ENCODE measurements at places on chromosomes 4 and X. TPM values are rescaled to one million over a fixed set of nuclear protein-coding genes. Genes with fewer than 3 reads are reported as not detected.
A peak's percentile ranks its signal among the peaks of the same experiment; 100 is the strongest.

DNA sequence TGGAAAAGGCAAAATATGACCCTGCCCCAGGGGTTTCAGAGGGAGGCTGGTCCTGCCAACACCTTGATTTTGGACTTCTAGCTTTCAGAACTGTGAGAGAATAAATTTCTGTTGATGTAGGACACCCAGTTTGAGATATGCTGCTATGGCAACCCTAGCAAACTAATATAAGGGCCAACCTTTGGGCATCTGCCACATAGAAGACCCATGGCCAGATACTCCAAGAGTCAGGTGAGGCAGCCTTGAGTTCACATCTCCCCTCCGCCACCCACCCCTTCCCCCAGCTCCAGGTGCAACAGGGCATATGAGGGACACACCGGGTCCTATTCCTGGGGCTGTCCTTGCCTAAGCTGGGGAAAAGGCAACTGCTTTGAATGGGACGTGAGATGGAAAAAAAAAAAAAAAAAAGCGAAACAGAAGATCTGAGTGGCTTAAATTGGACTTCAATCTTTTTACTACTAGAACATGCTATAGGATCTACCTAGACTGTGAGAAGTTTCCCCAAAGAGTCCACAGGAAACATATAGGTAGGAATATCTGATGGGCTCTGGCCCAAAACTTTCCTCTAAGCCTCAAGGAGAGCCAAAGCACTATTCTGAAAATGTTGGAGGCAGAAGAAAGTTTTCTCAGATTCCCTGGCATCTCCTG, 56.5 kb upstream of the PROM1 start:
- no peaks in the 10 kb centered on the region for H3K36me3 ChIP-seq
- no peak overlapping the region for H3K27ac ChIP-seq
- DNase-seq, result no peak
- no peak overlapping the region for H3K4me3 ChIP-seq
- H3K4me1 ChIP-seq, result no peaks in the 10 kb centered on the region
- no peaks in the 10 kb centered on the region for H3K27me3 ChIP-seq

DNA sequence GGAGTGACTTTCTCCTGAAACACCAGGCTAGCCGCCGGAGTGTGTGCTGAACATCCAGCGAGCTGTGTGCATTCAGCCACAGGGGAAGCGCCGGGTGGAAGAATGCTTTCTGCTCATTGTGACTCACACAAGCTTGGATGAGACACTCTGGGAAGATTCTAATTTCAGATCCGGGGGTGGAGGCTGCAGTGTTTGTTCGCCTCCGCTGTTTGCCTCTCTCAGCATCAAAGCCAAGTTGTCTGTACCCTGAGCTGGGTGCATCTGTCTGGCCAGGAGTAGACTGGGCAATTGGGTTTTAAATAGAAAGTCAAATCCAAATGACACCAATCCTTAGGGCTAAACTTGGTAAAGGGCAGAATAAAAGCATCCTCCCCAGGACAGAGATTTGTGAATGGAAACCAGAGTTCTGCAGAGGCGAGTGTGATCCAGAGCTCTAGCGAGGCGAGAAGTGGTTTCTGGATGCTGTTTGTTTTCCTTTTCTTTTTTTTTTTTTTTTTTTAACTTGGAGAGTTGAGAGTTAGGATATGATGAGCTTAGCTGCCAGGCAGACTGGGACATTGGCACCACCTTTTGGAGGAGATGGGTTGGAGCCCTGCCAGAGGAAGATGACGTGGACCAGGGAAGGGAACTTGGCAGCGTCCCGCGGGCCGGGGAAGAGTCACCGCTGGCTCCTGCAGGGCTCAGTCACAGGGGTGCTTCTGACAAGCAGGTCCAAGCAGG, 196.0 kb upstream of the PSAPL1 start:
- no peaks in the 10 kb centered on the region for H3K27me3 ChIP-seq
- H3K36me3 ChIP-seq, result no peaks in the 10 kb centered on the region
- no peak overlapping the region for H3K4me3 ChIP-seq
- H3K4me1 ChIP-seq, result no peaks in the 10 kb centered on the region

DNA sequence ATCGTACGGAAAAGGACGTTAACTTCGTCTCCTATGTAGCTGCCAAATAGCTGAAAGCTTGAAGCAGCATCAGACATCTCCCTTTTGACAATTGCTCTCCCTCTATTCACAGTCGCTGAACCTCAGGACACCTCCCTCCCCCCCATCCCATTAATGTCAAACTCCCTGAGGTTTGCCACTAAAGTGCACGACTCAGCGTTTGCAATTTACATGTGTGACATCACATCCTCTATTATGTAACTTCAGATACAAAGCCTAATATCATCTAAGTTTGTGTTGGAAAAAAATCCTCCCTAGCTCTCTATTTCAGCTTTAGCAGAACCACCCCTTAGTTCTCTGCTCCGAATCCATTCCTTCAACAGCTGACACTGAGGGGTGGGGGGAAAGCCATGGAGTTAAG, 5.5 kb upstream of the NR3C2 start:
- no peak overlapping the region for H3K4me3 ChIP-seq
- peaks cover 6% of the 10 kb centered on the region for H3K27me3 ChIP-seq
- no peaks in the 10 kb centered on the region for H3K4me1 ChIP-seq
- no peaks in the 10 kb centered on the region for H3K36me3 ChIP-seq
- H3K27ac ChIP-seq, result no peak overlapping the region
- no peak for DNase-seq

DNA sequence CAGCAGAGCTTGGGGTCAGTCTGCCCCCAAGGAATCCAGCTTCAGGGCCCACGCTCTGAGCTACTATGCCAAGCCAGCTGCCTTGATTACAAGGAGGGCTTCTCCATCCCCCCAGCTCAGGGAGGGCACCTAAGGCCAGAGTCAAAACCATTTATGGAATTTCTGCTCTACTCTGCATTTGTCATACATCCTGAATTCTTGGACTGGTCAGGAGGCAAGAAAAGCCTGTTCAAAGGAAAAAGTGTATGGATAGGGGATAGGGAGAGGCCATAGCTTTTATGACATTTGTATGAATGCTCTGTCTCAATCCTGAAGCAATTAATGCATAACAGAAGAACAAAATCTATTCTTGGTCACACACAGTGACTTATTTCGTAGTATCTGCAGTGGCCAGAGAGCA, 32.2 kb downstream of the EDNRA start:
- DNase-seq, result no peak
- no peak overlapping the region for H3K4me3 ChIP-seq
- no peaks in the 10 kb centered on the region for H3K36me3 ChIP-seq
- no peaks in the 10 kb centered on the region for H3K4me1 ChIP-seq
- H3K27ac ChIP-seq, result no peak overlapping the region
- no peaks in the 10 kb centered on the region for H3K27me3 ChIP-seq

- no peaks in the 10 kb centered on the region for H3K36me3 ChIP-seq
- DNase-seq, result no peak
- no peaks in the 10 kb centered on the region for H3K27me3 ChIP-seq
- peak overlapping the region; percentile 44 for H3K27ac ChIP-seq
- H3K4me1 ChIP-seq, result peaks cover 42% of the 10 kb centered on the region
- no peak overlapping the region for H3K4me3 ChIP-seq
Observed at GRCh38 chr4:140046016-140046415, 108.0 kb downstream of the MAML3 start.

DNA sequence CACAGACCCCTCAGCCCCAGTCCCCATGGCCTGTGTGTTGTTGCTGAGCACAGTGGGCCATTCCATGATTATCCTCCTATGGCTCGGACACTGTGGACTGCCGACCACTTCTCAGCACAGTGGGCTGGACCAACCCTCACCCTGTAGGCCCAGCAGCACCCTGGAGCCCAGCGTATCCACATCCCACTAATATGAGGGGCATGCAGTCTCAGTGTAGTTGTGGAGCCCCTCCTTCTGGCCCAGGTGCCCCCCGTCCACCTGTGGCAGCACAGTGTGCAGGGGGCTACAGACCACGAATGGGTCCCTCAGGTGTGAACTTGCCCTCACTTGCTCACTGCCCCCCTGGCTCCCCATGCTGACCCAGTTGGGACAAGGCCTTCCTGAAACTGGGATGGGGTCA, 7.9 kb downstream of the SPON2 start:
- H3K36me3 ChIP-seq, result no peaks in the 10 kb centered on the region
- no peaks in the 10 kb centered on the region for H3K27me3 ChIP-seq
- peaks cover 6% of the 10 kb centered on the region for H3K4me1 ChIP-seq
- DNase-seq, result no peak

DNA sequence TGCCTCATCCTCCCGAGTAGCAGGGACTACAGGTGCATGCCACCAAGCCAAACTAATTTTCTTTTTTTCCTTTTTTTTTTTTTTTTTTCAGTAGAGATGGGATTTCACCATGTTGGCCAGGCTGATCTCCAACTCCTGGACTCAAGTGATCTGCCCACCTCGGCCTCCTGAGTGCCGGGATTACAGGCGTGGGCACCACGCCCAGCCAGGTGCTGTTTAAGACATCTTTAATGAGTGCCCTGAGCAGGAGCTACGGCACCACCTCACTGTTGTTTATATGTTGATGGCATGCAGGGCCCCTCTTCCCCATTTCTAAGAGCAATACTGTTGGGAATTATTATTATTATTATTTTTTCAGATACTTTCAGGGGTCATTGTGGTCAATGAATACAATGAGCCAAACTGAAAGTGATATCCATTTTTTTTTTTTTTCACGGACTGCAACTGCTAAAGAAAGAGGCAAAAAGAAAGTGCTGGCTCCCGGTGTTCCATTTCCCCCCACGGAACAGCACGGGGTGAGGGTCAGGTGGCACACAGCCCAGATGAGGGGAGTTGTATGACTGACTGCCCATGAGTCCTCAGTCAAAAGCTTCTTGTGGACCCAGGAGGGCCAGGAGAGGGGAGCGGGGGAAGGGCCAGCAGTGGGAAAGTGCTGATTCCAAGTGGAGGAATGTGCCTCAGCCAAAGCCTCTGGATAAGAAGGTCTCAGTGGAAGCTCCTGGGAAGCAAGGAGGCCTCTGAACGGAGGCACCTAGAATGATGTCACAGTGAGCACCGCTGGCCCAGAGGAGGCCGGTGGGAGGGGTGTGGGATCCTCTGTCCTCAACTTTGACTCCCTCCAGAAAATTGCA, 101.8 kb upstream of the HPF1 start:
- H3K27me3 ChIP-seq, result no peaks in the 10 kb centered on the region
- DNase-seq, result no peak
- no peak overlapping the region for H3K27ac ChIP-seq
- no peak overlapping the region for H3K4me3 ChIP-seq

GRCh38 chr4:143736861-143737260, 36.4 kb upstream of the FREM3 start:
- H3K4me3 ChIP-seq, result no peak overlapping the region
- no peak overlapping the region for H3K27ac ChIP-seq
- H3K36me3 ChIP-seq, result no peaks in the 10 kb centered on the region
- no peak for DNase-seq

GRCh38 chr4:145709843-145710242, 29.9 kb downstream of the C4orf51 start:
- no peak overlapping the region for H3K4me3 ChIP-seq
- H3K27ac ChIP-seq, result no peak overlapping the region

GRCh38 chrX:133546441-133546840, 131.2 kb upstream of the GPC4 start:
- no peak overlapping the region for H3K27ac ChIP-seq
- no peak for DNase-seq

GRCh38 chr4:40427128-40427527, 92.0 kb downstream of the CHRNA9 start:
- H3K4me1 ChIP-seq, result no peaks in the 10 kb centered on the region
- H3K4me3 ChIP-seq, result no peak overlapping the region
- no peak for DNase-seq
- no peak overlapping the region for H3K27ac ChIP-seq
- H3K36me3 ChIP-seq, result no peaks in the 10 kb centered on the region

GRCh38 chrX:133229361-133229760, 11.2 kb upstream of the TFDP3 start:
- peak; percentile 45 for DNase-seq
- no peaks in the 10 kb centered on the region for H3K36me3 ChIP-seq
- no peak overlapping the region for H3K4me3 ChIP-seq
- H3K27ac ChIP-seq, result no peak overlapping the region
- H3K4me1 ChIP-seq, result no peaks in the 10 kb centered on the region

DNA sequence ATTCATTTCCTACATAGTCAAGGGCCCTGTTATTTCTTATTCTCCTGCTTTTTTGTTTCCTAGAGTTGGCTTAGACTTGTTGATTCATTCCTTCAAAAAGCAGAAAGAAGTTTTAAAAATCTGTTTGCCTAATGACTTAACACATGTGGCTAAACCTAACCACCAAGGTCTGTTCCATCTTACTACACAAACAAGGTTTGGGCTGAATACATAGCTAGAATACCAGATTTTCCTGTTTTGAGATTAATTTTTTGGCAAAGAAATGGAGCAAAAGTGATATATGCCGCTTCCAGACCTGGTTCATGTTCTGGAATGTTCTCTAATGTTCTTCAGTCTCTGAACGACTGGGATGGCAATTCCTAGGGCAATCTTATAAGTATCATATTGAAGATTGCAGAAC, 7.4 kb upstream of the CAMK2D start:
- H3K36me3 ChIP-seq, result no peaks in the 10 kb centered on the region
- H3K27ac ChIP-seq, result no peak overlapping the region
- DNase-seq, result no peak
- no peak overlapping the region for H3K4me3 ChIP-seq
- no peaks in the 10 kb centered on the region for H3K4me1 ChIP-seq

The RHOXF1 gene
- 0.41 TPM for total RNA-seq

The NEIL3 gene
- 8.9 TPM for total RNA-seq

The ZFP92 gene
- 0.90 TPM for total RNA-seq

The HS6ST2 gene
- total RNA-seq, result 0.26 TPM

All from Panc1 (cell line).